ENCODE measurements at places on chromosomes 6 and 20. TPM values are rescaled to one million over a fixed set of nuclear protein-coding genes. Genes with fewer than 3 reads are reported as not detected.

Gene ENPP5
- 18.5 TPM for polyA plus RNA-seq

Gene COQ3
- polyA plus RNA-seq, result 10.4 TPM

- no peak for DNase-seq
Observed at GRCh38 chr20:24838546-24839535, 110.2 kb upstream of the CST7 start.

- no peak for DNase-seq
Observed at GRCh38 chr6:113623129-113623528, 234.0 kb upstream of the MARCKS start.

GRCh38 chr6:47061309-47062300 is 19.5 kb upstream of the ADGRF1 start:
- DNase-seq, result no peak

Gene RBL1
- polyA plus RNA-seq, result 10.4 TPM

Gene GATA5
- polyA plus RNA-seq, result 2.1 TPM

Measured in left renal pelvis (tissue), 4 donors.